ENCODE measurements at places on chromosomes 5 and 9.
A peak's percentile ranks its signal among the peaks of the same experiment; 100 is the strongest.

GRCh38 chr5:173053041-173053440, 3.1 kb upstream of the CREBRF start:
- no peak for DNase-seq

- DNase-seq: no peak
These were observed 31.8 kb upstream of the FOXB2 start for GRCh38 chr9:76987594-76988200.

DNA sequence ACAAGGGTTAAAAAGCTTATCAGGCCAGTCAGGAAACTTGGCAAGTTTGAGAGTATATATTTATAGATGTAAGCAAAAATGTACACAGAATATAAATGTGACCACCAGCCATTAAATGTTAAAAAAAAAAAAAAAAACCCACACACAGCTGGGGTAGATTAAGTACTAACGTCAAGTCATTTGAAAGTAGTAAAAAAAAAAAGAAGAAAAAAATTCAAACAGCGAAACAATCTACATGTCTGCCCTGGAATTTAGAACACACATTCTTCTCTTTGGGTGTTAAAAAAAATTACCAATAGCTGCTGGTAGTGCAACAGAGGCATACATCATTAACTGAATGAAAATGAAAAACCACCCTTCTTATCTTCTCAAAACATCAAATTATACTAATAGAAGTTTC, 269.7 kb downstream of the MLLT3 start:
- DNase-seq: no peak

DNA sequence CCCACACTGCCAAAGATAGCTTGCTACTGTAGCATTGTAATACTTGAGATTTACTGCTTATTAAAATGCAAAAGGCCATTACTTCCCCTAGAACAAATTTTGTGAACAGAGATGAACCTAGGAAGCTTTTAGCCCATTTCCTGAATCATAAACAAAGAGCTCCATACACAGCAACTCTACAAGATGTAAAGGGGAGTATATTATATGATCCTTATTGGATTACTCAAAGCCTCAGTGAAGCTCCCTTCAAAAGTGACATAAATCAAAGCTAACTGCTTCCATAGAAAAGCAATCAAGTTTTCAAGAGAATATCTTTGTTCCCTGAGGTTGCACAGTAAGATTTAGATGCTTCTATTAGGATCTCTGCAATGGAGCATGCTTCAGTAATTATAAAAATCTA, 629.8 kb downstream of the EFNA5 start:
- DNase-seq: no peak

DNA sequence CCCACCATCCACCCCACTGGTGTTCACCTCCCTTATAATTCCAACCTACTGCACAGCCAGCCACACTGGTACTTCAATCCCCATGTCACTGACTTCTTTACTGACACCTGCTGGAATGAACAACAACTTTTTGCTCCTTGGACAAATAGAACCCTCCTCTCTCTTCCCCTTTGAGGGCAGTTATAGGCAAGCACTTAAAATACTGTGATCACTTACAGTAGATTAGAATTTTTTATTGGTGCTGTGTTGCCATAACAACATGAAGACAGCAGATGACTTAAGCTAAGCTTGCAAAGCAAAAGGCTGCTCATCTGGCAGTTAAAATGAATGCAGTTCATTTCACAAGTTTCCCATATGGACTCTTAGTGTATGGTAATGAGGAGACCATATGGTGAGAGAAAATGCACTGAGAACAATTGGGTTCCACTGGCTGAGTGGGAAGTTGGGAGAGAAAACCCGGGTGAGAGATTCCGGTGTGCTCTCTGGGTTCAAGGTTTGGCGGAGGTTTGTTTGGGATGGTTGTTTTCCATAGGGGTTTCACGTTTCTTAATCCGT, 374.3 kb downstream of the EBF1 start:
- DNase-seq: no peak

- no peak for DNase-seq
These were observed 140.4 kb upstream of the RPS23 start for GRCh38 chr5:82418608-82418950.

DNA sequence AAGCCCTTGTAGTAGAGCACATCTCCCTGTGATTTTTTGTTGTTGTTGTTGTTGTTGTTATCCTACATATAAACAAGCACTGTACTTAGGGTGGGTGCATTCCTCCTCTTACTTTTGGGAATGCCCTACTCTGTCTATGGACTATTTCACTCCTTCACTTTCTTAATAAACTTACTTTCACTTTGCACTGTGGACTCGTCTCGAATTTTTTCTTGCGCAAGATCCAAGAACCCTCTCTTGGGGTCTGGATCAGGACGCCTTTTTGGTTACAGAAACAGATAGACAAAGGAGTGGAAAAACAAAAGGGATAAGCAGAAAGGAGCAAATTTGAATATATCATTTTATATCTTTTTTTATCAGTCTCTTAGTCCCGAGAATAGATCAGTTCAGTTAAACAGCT, 14.4 kb upstream of the PAIP1 start:
- no peak for DNase-seq

- peak; percentile 72 for DNase-seq
These were observed 31.7 kb upstream of the PRXL2C start for GRCh38 chr9:96686638-96687335.

- DNase-seq: no peak
These were observed 135.5 kb upstream of the CPEB4 start for GRCh38 chr5:173752653-173753052.

- no peak for DNase-seq
These were observed 205.8 kb upstream of the KIF2A start for GRCh38 chr5:62100201-62100600.

DNA sequence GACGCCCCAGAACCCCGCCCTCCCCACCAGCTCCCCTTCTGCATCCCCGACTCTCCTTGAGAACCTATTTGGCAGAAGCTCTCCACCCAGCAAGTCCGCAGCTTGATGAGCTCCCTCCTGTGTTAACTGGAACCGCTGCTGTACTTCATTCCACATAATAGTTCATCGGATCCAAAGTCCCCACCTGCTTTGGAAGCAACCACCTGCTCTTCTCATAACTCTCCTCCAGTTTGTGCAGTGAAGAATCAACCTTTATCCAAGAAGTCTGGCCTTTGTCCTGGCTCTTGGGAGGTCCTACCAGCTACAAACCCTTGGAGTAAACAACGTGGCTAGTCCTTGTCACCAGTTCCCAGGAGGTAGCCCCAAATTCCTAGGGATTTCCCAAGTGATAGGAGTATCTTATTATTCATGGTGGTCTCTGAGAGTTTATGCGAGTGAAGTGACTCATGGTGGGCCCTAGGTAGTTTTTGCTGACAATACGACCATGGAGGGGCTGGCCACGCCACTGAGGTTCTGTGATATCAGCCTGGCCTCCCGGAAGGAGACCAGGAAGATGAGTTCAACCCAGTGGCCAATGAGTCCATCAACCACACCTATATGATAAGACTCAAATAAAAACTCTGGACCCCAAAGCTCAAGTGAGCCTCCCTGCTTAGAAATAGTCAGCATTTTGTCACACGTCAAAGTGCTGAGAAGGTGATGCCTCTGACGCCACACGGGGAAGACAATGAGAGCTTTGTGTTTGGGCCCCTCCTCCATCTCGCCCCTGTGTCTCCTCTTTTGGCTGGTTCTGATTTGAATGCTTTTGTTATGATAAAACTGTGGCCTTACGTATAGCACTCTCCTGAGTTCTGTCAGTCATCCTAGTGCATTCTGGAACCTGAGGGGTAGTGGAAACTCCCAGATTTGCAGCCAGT, 3.6 kb upstream of the IL4 start:
- no peak for DNase-seq

GRCh38 chr5:134937526-134937925, 30.2 kb upstream of the CATSPER3 start:
- DNase-seq: no peak

DNA sequence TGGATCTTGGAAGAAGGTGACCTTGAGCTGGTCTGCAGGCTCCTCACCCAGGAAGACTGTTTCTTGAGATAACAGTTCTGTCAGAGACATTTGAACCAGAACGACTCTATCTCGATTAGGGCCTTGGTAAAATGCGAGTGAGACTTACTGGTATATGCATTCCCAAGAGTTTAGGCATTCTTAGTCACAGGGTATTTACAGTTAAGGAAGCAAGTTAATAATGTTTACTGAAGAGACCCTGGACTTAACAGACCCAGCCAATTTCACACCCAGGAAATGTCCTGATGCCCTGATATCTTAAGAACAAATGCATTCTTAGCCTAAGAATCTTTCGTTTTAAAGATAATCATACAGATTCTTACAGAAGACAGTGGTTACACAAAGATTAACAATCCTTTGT, 1867.2 kb upstream of the C9orf72 start:
- no peak for DNase-seq

DNA sequence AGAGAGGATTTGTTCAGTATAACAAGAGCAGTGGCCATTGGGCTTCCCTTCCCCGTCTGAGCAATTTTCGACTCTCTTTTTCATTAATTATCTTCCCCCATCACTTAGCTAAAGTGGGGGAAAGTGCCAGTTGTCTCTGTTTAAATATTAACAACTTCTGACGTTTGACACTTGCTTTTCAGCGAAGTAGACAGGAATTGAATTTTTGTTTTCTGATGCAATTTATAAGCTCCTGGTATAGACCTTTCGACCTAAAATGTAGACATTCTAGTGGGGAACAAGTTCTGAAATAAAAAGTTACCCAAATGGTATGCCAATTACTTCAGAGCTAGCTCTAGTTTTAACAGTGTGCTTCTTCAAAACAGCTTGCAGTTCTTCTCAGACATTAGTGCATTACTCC, 100.6 kb downstream of the ITGA1 start:
- DNase-seq: no peak

Measured in stimulated activated CD4-positive, alpha-beta T cell treated with anti-CD3 and anti-CD28 coated beads, Interleukin-2, amount 100 ng/mL, for 24 hours (primary cell).